Activated T-cell treated with anti-CD3 and anti-CD28 coated beads for 48 hours (primary cell): ENCODE measurements at places on chromosomes 5 and 9.

- DNase-seq = no peak
Observed at GRCh38 chr5:73821003-73821402, 195.0 kb downstream of the ARHGEF28 start.

- no peak for DNase-seq
Observed at GRCh38 chr9:83285445-83286225, 222.7 kb upstream of the RASEF start.

DNA sequence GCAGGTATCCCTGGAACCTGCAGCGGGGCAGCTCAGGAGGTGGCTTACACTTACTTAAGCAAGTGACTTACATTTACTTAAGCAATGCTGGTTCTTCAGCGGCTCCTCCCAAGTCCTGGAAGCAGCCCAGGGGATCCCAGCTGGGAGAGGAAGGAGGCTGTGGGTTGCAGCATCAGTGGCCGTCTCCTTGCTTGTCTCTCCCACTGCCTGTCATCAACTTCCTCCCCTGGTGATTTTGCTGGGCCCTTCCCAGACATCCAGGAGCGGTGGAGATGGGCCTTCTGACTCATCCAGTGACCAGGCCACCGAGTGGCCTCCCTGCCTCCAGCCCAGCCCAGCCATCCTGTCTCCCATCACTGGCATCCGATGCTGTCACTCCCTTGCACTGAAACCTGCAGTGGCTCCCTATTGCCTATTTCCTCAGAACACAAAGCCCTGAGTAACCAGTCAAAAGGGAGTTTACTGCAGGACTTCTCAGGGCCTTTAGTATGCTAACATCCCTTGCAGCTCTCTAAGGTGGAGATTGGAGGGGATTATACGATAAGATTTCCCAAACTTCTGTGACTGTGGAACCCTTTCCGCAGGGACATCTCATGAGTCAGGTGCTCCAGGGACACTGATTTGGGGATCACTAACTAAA is 155.9 kb upstream of the PHYKPL start:
- DNase-seq = no peak

GRCh38 chr9:109600142-109600541 is 102.0 kb upstream of the PTPN3 start:
- no peak for DNase-seq
